CD4-positive, alpha-beta T cell treated with Interleukin-15 for 1 hour (primary cell): ENCODE measurements at places on chromosomes 5 and 9.

DNA sequence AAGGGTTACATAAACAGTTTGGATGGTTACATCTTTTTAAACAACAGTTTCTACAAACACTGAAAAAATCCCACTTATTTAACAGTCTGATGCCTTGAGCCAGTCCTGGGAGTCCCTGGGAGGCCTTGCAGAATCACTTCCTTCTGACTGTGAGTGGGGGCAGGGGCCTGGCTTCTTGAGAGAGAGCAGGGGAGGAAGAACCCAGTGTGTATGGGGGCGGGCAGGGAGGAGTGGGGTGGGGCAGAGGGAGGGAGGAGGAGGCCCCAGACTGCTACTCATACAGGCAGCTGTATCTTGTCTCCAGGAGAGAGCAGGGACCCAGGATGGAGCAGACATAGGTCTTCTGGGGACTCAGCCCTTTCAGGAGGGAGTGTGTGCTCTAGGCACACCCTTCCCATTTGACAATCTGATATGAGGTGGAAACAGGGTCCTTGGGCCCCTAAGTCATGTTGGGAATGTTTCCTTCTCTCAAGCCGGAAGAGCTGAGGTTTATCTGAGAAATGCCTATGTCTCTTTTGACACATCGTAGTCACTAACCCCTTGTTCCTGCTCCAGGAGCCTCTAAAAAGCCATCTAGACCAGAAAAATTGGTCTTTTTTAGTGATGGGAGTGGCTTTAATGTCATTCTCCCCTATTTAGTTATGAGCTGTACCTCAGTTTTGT, 52.8 kb downstream of the IRF1 start:
- DNase-seq, result peak; percentile 82

GRCh38 chr9:115109486-115109885, 8.5 kb downstream of the TNC start:
- DNase-seq, result no peak

DNA sequence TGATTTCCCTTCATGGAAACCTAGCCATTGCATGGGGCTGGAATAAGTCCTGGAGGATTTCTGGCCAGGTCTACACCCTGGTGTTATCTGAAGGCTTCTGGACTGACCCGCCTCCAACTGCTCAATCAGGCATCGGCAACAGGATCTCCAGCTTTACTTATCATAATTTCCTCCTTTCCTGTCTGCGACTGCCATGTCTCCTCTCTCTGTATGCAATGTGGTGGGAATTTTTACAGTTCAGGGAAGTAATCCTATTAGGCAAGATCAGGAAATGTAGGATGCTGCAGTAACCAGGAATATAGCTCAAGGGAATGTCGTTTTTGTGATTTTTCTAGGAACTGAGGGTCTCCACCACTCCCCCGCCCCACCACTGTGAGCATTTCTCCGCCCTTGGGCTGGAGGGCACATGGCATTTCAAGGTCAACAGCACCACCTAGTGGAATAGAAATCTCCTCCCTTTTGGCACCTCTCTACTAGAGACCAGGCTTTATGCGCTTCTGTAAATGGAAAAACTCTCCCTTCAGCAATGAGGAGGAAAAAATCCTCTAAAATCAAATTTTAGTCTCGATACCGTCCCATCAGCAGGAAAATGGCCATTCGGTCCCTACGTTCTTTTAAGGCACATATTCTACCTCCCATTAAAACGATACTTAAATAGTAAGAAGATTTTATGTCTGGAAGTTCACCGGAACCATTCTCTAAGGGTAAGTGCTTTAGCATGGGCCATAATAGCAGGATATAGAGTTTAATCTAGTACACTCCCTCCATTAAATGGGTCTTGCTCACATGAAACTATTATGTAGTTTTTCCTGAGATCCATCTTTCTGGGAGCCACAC, 93.0 kb downstream of the YTHDC2 start:
- DNase-seq, result peak; percentile 22

DNA sequence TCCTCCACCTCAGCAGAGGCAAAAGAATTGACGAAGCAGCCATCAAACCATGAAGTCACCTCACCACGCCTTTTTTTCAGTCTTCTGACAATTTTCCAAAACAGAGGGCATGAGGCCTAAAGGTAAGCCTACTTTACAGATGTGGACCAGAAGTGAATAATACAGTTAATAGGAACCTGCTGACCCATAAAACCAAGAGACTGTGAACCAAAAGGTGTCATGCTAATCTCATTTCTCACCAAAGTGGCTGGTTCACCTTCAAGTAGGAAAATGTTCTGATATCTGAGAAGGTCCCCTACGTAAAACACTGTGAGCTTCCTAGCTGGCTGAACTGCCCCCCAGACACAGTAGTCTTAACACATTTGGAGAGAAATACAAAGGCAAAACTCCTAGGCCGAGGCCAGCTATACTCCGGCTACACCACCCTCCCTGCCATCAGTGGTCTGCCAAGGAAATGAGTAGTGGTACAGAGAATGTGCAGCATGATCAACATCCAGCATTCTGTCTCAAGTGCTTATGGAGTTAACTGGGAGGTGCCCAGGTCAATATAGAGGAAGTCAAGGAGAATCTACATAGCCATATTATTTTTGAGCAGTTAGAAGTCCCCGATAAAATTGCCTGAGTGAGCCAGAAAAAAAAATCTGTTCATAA, 19.3 kb upstream of the F2RL2 start:
- DNase-seq, result no peak

GRCh38 chr5:106121972-106122605, 1548.6 kb downstream of the EFNA5 start:
- no peak for DNase-seq

DNA sequence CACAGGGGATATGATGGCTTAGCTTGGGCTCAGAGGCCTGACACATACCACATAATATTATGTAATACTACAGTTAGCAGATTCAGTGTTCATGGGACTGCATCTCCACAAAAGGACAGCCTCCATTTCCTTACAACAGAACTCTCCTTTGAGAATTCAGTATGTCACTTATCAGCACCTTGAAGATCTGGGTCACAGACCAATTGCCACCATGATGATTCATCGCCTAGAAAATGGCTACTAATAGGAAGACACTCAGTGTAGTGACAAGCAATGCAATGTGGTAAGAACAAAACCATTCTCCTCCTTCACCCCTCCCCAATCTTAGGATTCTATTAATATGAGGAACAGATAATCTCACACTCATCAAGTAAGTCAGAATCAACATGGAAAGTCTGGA, 38.7 kb upstream of the PRLR start:
- DNase-seq, result no peak

- no peak for DNase-seq
These were observed 85.8 kb upstream of the PHYKPL start for GRCh38 chr5:178318382-178318781.

- peak; percentile 70 for DNase-seq
These were observed 113.0 kb downstream of the GAPVD1 start for GRCh38 chr9:125374443-125375309.

GRCh38 chr9:33465596-33466564, 7.8 kb downstream of the NOL6 start:
- no peak for DNase-seq

DNA sequence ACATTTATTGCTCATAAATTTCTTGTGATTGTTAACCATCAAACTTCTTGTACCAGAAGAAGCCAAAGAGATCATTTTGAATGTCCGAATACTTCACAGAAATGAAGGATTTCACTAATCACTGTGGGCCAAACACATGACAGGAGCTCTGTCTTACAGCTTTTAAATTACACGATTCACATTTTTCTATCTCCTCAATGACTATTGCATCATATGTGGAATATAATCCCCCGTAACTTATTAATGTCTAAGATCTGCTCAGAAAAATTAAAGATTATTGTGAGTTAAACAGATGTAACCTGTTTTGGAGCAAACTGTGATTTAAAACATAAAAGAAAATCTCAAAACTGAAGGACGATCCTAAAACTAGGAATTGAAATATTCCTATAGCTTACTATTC, 645.2 kb upstream of the COX7C start:
- DNase-seq, result no peak

DNA sequence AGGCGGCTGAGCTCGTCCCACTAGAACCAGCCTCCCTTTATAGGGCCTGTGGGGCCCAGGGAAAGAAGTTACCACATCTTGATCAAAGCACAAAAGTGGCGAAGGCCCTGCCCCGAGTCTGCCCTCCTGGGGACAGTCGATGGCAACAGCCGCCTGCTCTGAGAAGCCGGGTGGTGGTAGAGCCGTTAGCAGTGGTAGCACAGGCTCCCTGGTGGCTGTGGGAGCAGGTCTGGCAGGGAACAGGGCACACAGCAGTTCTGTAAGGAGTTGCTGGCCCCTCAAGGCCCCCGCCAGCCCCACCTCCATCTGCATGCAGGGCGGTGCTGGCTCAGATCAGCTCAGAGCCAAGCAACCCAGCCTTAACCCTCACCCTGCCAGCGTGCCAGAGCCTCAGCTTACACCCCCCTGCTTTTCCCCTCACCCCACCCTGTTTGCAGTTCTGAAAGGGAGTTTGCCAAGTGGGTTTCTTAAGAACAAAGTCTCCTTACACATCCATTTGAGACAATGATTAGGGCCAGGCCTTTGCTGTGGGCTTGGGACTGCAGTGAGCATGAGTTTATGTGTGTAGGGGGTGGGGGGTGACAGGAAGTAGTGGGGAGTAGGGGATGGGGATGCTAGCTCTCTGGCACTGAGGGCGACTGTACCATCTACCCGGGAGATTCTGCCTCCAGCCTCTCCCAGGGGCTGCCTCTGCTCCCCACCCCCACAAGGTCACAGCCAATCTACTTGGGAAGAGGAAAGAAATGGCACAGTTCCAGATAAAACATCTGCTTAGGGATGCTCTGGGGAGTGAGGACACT, 11.8 kb downstream of the ACSL6 start:
- no peak for DNase-seq

GRCh38 chr5:133668458-133668857, 56.1 kb upstream of the FSTL4 start:
- no peak for DNase-seq

DNA sequence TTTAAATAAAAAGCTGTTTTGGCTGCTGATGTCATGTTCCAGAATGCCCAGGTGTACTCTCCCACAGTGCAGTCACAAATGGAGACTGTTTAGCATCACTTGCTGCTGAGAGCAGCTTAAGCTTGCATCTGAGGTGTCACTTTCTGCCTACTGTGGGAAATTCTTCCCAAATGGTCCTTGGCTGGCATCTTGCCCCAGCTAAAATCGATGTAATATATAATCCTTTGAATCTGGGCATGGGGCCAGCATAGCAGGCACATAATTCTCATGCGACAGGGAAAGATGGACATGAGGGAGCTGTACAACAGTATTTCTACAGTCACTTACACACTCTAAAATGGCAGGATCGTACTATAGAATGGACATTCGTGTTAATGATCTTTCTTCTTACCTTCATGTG, 144.3 kb downstream of the MACIR start:
- DNase-seq, result no peak

DNA sequence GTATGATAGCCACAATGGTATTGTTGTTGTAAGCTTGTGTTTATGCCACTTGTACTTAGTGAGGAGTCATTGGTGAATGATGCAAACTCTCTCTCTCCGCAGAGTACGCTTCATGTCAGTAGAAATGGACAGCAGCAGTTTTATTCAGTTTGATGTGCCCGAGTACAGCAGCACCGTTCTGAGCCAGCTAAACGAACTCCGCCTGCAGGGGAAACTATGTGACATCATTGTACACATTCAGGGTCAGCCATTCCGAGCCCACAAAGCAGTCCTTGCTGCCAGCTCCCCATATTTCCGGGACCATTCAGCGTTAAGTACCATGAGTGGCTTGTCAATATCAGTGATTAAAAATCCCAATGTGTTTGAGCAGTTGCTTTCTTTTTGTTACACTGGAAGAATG, 18.8 kb downstream of the ZBTB34 start:
- no peak for DNase-seq

- DNase-seq, result no peak
These were observed 6.2 kb upstream of the F2R start for GRCh38 chr5:76709762-76710161.

GRCh38 chr9:30977965-30978364, 1406.5 kb upstream of the ACO1 start:
- no peak for DNase-seq

DNA sequence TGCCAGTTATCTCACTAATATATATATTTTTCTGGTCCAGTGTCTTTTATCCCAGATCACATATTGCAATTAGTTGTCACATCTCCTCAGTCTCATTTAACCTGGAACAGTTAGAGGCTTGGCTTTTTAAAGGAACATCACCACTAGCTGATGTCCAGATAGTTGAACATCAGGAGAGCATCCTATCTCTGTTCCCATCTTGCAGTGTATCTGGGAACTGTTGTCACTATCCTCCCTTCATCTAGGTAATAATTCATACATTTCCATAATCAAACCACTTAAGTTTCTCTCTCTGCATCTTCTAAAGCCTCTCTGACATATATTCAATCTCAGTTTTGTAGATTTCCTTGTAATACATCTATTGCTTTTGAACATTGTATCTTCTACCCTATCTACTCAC, 175.7 kb downstream of the ARHGAP26 start:
- no peak for DNase-seq

DNA sequence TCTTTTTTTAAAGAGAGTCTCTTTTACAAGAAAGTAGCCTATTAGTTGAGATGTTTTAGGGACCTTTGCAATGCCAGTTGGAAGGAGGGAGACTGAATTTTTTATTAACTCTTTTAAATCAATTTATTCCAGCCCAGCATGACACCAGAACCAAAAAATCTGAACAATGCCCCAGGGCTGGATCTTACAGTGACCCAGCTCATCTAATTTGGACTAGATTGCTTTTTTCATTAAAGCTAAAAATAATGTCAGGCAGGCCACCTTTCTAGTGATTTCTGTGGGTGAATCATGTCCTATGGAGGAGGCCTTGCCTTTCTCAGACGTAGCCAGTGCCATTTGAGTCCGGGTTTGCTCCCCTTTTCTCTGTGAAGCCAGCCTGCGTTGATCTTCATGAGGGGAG, 38.8 kb downstream of the MAP1B start:
- no peak for DNase-seq

DNA sequence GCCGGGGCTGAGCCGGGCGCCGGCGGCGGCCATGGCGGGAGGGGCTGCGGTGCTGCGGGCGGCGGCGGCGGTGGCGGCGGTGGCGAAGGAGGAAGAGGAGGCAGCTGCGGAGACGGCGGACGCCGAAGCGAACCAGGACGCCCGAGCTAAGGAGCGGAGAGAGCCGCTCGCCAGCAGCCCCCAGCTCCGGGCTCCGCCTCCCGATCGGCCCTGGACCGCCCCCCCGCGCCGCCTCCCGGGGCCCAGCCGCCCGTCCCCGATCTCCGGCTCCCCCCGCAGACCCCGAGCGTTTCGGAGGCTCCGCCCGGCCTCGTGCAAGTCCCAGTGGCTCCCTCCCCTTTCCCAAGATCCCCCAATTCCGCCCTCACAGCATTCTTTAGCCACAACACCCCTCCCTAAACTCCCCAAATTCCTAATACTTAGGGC, at the start of gene ASTN2:
TSS of gene ASTN2 (minus strand) at position 152 of the 426 bp plus-strand sequence. CDS start at position 33, 119 bp downstream.
- DNase-seq, result no peak

- no peak for DNase-seq
These were observed 315.5 kb downstream of the FER start for GRCh38 chr5:109063223-109063622.
